ENCODE measurements at places on chromosomes 6 and 20.

- DNase-seq: no peak
These were observed 207.2 kb upstream of the ZNF184 start for GRCh38 chr6:27679964-27680694.

DNA sequence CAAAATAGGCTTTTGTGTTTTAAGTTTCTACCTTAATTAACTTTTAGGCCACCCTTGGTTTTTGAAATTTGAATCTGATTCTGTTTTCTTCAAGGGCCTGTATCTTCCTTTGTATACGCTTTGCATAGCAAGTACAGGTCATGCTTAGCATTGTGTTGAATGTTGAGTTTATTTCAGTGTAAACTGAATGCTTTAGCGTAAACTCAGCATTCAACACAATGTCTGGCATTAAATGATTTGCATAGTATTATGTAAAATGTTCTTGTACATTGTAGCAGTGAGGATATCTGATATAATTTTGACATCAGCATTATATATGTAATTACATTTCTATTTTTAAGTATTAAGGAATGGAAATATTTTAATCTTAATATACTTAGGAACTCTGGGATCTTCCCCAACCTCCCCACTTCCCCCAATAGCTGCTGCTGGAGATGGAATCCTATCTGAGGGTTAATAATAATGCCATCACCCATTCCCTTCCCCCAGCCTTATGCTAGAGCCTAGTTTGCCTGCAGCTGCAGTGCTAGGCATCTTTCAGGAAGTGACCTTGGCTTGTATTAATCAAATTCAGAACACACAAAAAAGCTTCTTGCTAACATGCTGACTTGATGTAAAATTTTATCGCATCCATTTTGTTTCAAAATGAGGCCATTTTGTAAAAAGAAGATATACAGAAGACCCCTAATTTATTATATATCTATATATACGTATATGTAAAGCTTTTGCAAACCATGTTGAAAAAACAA is 73.1 kb downstream of the NCOA3 start:
- DNase-seq: no peak

DNA sequence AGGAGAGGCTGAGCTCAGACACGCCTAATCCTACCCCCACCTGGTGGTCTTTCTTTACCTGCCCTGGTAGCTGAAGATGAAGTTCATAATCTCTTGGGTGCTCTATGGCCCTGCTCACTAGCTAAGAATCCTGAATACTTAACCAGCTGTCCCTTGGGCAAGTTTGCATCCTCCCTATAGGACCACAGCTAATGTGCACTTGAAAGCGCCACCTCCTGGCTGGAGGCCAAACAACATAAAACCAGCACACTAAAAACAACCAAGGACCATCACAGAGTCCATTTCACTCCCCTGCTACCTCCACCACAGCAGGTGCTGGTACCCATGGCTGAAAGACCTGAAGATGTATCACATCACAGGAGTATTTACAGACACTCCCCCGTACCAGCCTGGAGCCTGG is 155.5 kb upstream of the SLC24A3 start:
- DNase-seq: no peak

DNA sequence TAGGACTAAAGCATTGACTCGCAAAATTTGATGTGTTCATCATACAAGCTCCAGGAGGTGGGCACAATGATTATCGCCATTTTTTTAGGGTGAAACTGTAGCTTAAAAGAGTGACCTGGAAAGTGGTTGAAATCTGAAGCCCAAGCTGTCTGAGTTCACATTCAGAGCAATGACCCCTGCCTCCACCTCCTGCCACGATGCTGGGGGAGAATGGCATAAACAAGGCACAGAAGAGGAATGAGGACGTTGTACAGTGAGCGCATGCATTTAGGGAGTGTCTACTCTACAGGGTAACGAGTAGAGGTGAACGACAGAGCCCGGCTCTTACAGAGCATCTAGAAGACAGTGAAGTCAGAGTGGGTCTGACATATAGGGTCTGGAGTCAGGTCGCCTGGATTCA is 37.2 kb downstream of the CNKSR3 start:
- DNase-seq: no peak

DNA sequence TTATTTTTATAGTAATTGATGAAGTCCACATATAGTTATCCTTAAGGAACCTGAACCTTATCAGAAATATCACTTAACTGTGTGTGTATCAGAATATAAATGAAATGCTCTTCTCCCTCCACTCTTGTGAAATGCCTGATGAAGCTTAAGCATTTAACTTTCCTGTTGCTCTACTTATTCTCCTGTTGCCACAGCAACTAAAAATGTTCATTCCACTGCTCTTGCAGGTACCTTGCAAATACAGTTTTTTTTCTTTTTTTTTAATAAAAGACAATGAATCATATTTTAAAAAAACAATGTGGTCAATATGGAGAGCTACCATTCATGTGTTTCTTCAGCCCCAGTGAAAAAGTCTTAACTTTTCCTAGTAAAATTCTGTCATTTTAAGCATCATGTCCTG is 210.3 kb downstream of the RFPL4B start:
- no peak for DNase-seq

Measured in NCI-H187 treated with DMSO at 0.1 percent for 48 hours (cell line).